ENCODE measurements at places on chromosomes 16 and 17.

- ATAC-seq, result peak; percentile 86
Observed at GRCh38 chr17:64572682-64573154, 65.9 kb downstream of the CEP95 start.

GRCh38 chr17:4807605-4808377 is 839 bp downstream of the PLD2 start:
- ATAC-seq, result no peak

DNA sequence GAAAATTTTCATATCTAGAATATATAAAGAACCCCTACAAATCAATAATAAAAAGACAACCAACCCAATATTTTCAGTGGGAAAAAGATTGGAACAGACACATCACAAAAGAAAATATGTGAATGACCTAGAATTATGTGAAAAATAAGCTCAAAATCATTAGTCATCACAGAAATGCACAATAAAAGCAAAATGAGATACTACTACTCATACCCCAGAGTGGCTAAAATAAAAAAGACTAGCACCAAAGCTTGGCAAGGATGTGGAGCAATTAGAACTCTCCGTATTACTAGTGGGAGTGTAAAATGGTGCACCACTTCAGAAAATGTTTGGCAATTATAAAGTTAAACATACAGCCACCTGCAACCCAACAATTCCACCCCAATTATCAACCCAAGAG is 48.0 kb upstream of the CDH5 start:
- no peak for ATAC-seq

DNA sequence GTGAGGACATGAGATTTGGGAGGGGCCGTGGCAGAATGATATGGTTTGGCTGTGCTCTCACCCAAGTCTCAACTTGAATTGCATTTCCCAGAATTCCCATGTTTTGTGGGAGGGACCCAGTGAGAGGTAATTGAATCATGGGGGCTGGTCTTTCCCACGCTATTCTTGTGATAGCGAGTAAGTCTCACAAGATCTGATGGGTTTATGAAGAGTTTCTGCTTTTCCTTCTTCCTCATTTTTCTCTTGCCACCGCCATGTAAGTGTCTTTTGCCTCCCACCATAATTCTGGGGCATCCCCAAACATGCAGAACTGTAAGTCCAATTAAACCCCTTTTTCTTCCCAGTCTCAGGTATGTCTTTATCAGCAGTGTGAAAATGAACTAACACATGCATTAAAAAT is 40.6 kb downstream of the CCT6B start:
- ATAC-seq, result no peak

GRCh38 chr16:20441191-20441590 is 10.1 kb upstream of the ACSM2A start:
- ATAC-seq, result no peak

Data from activated CD4-positive, CD25-positive, alpha-beta regulatory T cell treated with anti-CD3 and anti-CD28 coated beads, Interleukin-2, amount 50 U/mL, for 24 hours (primary cell).